ENCODE measurements at places on chromosomes 1 and 21. TPM values are rescaled to one million over a fixed set of nuclear protein-coding genes. Genes with fewer than 3 reads are reported as not detected.

Gene IL10RB
- 31.3 TPM for total RNA-seq

Gene CD1B
- total RNA-seq = not detected

DNA sequence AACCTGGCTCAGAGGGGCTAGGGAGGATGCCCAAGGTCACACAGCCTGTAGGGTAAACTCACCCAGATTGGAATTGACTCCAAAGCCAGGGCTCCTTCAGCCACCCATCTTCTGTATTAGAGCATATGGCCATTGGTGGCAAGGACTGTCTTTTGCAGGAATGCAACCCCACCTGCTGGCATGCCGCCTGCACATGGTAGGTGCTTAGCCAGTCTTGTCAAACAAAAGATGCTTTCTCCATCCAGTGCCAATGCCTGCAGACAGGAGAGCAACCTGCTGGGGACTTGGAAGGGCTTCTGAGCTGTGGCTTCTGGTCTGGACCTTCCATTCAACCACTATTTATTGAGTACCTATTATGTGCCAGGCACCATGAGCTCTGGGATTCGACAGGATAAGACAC lies 95.3 kb upstream of the TMEM51 start:
- no peak overlapping the region for H3K4me3 ChIP-seq
- H3K27ac ChIP-seq = no peak overlapping the region
- no peaks in the 10 kb centered on the region for H3K36me3 ChIP-seq
- peaks cover 2% of the 10 kb centered on the region for H3K27me3 ChIP-seq
- H3K4me1 ChIP-seq = no peaks in the 10 kb centered on the region
- DNase-seq = no peak

DNA sequence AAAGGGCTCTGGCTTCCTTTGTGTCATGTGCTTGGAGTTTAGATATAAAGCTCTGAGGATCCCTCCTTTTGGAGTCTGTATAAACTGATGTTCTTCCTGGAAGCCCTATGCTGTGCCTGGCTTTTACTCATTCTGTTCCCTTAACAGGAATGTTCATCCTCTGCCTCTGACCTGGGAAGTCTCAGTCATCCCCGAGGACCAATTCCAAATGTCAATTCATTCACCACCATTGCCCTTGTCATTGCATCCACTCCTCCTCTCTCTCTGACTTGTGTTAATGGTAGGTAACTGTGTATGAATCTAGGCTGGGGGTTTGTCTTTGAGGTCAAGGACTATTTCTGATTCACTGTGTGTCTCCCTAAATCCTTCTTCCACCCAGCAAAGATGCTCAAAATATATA lies 204.2 kb upstream of the CAMK1G start:
- H3K4me3 ChIP-seq = no peak overlapping the region
- H3K4me1 ChIP-seq = no peaks in the 10 kb centered on the region
- H3K27ac ChIP-seq = no peak overlapping the region
- no peaks in the 10 kb centered on the region for H3K36me3 ChIP-seq
- no peak for DNase-seq
- H3K27me3 ChIP-seq = no peaks in the 10 kb centered on the region

GRCh38 chr1:8337776-8338525 lies 20.0 kb downstream of the SLC45A1 start:
- H3K4me3 ChIP-seq = no peak overlapping the region
- H3K27ac ChIP-seq = no peak overlapping the region
- H3K36me3 ChIP-seq = peaks cover 2% of the 10 kb centered on the region
- no peak for DNase-seq
- H3K4me1 ChIP-seq = no peaks in the 10 kb centered on the region

DNA sequence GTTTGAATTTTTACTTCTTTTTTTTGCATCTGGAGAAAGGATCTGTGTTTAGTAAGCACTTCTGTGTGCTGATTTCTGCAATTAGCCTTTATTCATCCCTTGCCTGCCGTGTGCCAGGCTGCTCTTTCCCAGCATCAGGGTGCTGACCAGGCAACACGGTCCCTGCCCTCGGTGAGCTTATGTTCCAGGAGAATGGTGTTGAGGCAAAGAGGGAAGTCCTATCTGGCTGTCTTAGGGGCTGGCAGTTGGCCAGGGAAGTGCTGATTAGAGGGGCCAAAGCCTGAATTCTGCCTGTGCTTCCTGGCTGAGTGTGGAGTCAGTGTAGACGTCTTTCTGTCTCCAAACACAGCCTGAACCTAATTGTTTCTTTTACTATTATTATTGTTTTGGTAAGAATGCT lies 187.1 kb downstream of the CAMTA1 start:
- no peaks in the 10 kb centered on the region for H3K36me3 ChIP-seq
- H3K27ac ChIP-seq = no peak overlapping the region
- peaks cover 23% of the 10 kb centered on the region for H3K27me3 ChIP-seq
- DNase-seq = no peak
- H3K4me3 ChIP-seq = no peak overlapping the region

All from activated CD4-positive, alpha-beta memory T cell treated with anti-CD3 and anti-CD28 coated beads for 36 hours (primary cell).